NCI-H774 (cell line): ENCODE measurements at places on chromosomes 5 and 9.

- peak; percentile 78 for DNase-seq
Observed at GRCh38 chr5:7754997-7755596, 95.8 kb downstream of the CFAP90 start.

- DNase-seq, result no peak
Observed at GRCh38 chr9:93930070-93930469, 25.1 kb downstream of the BARX1 start.

DNA sequence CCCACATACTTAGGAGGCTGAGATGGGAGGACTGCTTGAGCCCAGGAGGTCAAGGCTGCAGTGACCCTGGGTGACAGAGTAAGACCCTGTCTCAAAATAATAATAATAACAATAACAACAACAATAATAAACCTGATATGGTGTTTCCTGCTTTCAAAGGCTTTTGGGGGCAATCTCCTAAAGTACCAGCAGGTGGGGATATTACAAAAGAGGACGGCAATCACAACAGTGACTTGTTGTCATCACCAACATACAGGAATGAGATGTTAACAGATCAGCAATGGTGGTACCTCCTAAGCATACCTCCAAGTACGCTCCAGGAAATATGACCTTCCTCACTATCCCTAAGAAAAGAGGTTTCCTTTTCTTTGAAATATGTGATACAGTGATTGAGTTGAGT is 91.1 kb upstream of the RNF180 start:
- DNase-seq, result no peak

GRCh38 chr9:108056805-108057386 is 567.3 kb upstream of the KLF4 start:
- DNase-seq, result no peak

DNA sequence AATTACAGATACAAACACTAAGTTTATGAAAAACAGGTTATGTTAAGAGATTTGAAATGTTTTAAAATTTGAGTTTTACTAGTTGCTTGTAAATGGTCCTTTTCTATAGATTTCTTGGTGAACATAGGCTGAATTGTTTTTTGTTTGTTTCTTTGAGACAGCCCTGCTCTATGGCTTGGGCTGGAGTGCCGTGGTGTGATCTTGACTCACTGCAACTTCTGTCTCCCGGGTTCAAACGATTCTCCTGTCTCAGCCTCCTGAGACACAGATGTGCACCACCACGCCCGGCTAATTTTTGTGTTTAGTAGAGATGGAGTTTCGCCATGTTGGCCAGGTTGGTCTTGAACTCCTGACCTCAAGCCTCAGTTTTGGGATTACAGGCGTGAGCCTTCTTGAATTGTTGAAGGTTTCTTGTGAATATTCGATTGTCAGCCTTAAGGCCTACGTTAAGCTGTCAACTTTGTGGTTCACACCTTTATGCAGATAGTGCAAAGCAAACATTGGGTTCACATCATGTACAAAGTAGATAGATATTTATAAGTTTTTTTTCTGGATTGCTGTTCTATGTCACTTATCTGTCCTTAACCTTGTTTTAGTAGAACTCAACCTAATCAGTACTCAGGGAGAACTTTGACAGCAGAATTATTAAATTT is 26.2 kb downstream of the UHRF2 start:
- no peak for DNase-seq

- DNase-seq, result no peak
Observed at GRCh38 chr5:128920345-128921215, 44.7 kb upstream of the SLC27A6 start.
